ENCODE measurements at places on chromosomes 1 and 21. TPM values are rescaled to one million over a fixed set of nuclear protein-coding genes. Genes with fewer than 3 reads are reported as not detected.
A peak's percentile ranks its signal among the peaks of the same experiment; 100 is the strongest.

DNA sequence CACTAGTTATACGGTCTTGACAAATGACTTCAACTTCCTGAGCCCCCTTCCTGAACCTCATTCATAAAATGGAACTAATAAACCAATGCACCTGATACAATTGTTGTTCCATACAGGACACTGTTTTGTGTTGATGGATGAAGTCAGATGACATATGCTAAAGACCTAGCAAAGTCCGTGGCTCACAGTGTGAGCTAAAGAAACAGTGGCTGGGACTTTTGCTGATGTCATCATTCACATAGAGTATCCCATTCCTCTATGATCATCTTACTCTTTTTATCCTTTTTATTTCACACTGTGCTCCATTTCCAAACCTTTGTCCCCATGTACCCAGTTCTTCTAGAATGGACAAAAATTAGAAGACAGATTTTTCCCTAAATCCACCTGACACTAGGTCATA lies 83.7 kb upstream of the KAZN start:
- no peak for ATAC-seq

- ATAC-seq, result peak; percentile 31
These were observed 38.2 kb upstream of the WASF2 start for GRCh38 chr1:27527890-27528817.

The LCE1E gene
- not detected for total RNA-seq

The APCS gene
- total RNA-seq, result not detected

The WDTC1 gene
- total RNA-seq, result 48.1 TPM

The SMPDL3B gene
- total RNA-seq, result not detected

Data from gastroesophageal sphincter (tissue), 4 donors.